ENCODE measurements at places on chromosomes 11 and 22.

GRCh38 chr11:63534895-63535461 lies 1.6 kb upstream of the PLAAT4 start:
- DNase-seq, result no peak

DNA sequence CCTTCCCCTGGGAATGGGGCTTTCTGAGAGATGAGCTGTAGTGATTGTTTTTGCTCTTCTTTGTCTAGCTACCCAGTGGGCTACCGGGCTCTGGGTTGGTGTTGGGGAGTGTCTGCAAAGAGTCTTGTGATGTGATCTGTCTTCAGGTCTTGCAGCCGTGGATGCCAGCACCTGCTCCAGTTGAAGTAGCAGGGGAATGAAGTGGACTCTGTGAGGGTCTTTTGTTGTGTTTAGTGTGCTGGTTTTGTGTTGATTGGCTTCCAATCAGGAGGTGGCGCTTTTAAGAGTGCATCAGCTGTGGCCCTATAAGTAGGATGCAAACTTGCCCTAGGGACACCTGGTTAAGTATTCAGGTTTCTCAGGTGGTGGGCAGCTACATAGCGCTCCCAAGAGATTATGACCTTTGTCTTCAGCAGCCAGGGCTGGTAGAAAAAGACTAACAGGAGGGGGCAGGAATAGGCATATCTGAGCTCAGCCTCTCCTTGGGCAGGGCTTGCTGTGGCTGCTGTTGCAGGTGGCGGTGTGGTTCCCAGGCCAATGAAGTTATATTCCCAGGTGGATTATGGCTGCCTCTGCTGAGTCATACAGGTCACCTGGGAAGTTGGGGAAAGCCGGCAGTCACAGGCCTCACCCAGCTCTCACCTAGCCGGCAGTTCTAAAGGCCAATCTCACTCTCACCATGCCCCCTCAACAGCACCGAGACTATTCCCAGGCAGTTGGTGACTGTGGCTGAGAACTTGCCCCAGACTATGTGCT lies 315.7 kb upstream of the C11orf87 start:
- DNase-seq, result no peak

DNA sequence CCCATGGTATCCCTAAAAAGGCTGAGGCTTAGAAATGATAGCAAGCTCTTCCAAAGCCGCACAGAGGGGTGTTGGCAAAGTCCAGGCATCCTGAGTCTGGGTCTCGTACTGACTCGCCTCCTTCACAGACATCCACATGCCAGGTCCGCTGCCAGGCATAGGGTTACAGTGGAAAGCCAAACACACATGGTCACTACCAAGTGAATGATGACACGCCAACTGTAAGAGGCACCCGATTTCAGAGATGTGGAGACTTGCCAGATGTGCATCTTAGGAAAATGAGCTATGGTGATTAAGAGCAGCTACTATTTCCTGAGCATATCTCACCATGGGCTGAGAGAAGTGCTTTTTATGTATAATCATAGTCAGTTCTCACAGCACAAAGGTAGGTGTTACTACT lies 314.9 kb downstream of the MIAT start:
- no peak for DNase-seq

- DNase-seq, result no peak
Measured at GRCh38 chr11:118436639-118437207, 431 bp downstream of the KMT2A start.

- DNase-seq, result no peak
Measured at GRCh38 chr11:63663809-63664208, 7.4 kb downstream of the ATL3 start.

- DNase-seq, result no peak
Measured at GRCh38 chr22:24156141-24156912, 25.0 kb upstream of the SUSD2 start.

- no peak for DNase-seq
Measured at GRCh38 chr11:120088056-120088455, 49.9 kb downstream of the TRIM29 start.

GRCh38 chr22:19755145-19755710 lies 5.3 kb upstream of the TBX1 start:
- no peak for DNase-seq

DNA sequence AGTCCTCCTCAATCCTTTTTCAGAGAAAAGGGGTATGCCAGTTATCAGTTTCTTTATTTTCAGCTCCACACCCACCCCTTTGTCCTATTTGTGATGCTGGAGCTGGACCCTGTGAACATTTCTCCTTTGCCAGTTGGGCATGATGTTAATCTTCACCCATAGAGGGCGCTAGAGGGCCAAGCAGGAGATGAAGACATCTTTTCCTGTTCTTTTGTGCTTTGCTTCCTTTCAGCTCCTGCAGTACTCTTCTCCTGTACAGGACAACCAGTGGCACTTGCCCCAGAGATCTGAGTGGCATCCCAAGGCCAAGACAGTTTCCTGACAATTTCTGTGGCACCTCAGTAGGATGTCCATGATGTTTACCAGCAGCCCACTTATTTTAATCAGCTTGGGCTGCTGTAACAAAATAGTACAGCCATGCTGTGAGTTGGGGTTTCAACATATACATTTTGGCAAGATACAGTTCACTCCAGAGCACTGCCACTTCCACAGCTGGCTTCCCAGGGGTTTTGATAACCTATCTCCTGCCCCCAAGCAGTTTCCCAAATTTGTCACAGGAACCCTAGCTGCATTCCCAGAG lies 4.6 kb downstream of the SAA2 start:
- peak; percentile 57 for DNase-seq

DNA sequence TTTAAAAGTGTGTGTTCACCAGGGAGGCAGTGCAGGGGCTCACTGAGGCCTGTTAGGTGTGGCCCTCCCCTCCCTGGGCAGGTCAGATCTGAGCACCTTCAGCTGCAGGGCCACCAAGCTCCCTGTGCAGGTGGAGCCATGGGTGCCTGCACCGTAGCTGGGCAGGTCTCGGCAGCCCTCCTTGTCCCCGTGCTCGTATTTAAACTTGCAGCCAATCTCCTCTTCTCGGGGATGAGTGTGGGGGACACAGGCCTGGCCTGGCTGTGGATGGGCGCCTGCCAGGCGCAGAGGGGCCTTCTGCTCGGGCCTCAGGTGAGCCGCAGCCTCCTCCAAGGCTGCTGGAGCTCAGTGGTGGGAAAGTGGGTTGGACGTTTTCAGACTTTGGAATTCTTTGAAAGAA lies 19.1 kb downstream of the PHRF1 start:
- DNase-seq, result no peak

DNA sequence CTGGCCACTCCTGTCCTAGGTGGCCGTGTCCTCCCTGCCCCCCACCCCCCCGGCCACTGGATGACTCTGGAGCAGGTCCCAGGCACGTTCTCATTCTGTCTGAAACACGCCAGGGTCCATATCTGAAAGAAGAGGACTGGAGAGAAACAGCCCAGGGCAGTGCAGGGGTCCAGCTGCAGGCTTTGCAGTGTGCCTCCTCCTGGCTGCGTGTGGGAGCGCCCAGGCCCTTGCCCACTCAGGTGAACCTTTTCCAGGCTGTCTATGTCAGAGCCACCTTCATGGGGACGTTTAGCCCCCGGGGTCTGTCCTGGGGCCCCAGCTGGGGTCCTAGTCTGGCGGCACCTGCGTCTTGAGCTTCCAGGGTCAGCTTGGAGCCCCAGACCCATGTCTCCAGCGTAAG lies 15.6 kb downstream of the GRAMD4 start:
- DNase-seq, result no peak

GRCh38 chr11:27912916-27913315 lies 195.0 kb downstream of the KIF18A start:
- DNase-seq, result no peak

DNA sequence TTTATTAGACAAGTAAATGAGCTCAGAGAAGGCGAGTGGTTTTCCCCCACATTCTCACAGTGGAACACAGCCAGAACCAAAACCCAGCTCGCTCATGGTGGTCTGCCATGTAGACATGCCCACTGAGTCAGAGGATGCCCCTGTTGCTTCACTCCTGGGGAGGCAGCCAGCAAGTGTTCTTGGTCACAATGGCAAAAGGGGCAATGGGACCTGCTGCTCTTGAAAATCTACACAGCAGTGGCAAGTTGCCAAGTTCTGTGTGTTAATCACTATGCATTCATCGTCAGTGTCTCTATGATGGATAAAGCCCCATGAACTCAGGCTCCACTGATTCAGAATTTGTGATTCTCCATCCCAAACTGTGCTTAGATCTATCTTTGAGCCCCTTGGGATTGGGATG lies 64.7 kb upstream of the TBCEL start:
- no peak for DNase-seq

DNA sequence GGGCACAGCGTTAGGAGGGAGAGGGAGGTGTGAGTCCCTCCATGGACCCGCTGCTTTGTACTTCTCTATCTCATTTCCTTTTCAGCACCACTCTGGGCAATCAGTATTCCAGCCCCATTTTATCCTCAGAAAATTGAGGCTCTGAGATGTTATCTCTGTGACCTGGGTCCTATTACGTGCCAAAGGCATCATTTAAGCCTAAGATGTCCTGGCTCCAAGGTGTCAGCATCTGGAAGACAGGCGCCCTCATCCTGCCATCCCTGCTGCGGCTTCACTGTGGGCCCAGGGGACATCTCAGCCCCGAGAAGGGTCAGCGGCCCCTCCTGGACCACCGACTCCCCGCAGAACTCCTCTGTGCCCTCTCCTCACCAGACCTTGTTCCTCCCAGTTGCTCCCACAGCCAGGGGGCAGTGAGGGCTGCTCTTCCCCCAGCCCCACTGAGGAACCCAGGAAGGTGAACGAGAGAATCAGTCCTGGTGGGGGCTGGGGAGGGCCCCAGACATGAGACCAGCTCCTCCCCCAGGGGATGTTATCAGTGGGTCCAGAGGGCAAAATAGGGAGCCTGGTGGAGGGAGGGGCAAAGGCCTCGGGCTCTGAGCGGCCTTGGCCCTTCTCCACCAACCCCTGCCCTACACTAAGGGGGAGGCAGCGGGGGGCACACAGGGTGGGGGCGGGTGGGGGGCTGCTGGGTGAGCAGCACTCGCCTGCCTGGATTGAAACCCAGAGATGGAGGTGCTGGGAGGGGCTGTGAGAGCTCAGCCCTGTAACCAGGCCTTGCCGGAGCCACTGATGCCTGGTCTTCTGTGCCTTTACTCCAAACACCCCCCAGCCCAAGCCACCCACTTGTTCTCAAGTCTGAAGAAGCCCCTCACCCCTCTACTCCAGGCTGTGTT lies 829 bp upstream of the APOC3 start:
- peak; percentile 29 for DNase-seq

- DNase-seq, result no peak
Measured at GRCh38 chr11:123586568-123586967, 67.9 kb downstream of the SCN3B start.

GRCh38 chr11:66258473-66258893 lies 10.0 kb upstream of the RAB1B start:
- DNase-seq, result no peak

- DNase-seq, result no peak
Measured at GRCh38 chr22:48402591-48403031, 1425.1 kb downstream of the BRD1 start.

GRCh38 chr11:131792243-131792642 lies 421.8 kb downstream of the NTM start:
- no peak for DNase-seq

GRCh38 chr11:126140201-126140925 lies 71.1 kb downstream of the RPUSD4 start:
- no peak for DNase-seq

DNA sequence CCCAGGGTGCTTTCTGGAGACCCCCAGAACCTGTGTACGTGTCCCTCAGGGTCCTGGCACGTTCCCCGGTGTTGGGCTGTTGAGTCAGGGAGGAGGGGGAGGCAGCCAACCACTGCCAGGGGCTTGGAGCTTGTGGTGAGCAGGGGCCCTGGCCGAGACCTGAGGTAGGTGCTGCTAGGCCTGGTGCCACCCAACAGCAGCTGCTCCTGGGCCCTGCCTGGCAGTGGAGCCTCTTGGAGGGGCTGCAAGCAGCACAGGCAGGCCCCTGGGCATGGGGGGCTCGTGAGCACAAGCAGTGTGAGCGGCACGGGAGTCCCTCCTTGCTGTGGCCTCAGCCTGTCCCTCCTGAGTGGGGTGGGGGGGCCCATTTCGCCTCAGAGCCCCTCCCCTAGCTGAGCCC lies 7.2 kb upstream of the SELENOO start:
- no peak for DNase-seq

DNA sequence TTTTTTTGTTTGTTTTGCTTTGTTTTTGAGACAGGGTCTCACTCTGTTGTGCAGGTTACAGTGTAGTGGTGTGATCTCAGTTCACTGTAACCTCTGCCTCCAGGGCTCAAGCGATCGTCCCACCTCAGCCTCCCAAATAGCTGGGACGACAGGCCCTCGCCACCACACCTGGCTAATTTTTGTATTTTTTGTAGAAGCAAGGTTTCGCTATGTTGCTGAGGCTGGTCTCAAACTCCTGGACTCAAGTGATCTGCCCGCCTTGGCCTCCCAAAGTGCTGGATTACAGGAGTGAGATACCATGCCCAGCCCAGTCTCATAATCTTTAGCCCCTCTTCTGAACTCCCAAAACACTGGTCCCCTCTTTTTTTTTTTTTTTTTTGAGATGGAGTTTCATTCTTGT lies 50.6 kb downstream of the KCNJ4 start:
- DNase-seq, result no peak

DNA sequence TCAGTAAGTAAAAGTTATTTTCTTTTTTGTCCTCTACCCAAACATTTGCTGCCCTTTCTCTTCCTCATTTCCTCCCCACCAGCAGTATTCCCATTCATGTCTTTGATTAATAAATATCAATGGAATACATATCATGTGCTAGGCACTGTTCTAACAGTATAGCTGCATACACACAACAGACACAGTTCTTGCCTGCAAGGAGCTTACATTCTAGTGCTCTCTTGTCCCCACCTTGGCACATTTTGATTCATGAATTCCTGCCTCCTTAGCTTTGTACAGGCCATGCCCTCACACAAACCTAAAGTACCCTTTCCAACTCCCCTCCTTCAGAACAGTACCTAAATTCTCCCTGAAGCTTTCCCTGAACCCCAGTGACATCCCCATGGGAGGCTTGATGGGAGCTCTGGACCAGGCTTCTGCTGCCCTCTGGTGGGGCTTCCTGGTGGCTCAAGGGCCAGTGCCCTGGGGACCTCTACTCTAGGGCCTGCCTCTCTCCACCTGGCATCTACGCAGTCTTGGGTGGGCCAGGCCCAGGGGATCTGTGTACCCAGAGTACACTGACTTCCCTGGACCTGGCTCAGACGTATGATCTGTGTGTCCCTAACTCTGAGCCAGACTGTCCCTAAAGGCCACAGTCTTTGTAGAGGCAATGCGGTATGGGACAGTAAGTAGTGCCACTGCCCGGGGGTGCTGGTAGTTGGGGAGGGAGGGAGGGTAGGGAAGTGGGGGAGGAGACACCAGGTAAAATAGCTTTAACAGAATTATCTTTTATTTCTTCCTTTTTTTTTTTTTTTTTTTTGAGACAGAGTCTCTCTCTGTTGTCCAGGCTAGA lies 14.1 kb downstream of the RPS13 start:
- DNase-seq, result peak; percentile 59

All from SK-N-DZ (cell line).